ENCODE measurements at places on chromosomes 16 and 17.

DNA sequence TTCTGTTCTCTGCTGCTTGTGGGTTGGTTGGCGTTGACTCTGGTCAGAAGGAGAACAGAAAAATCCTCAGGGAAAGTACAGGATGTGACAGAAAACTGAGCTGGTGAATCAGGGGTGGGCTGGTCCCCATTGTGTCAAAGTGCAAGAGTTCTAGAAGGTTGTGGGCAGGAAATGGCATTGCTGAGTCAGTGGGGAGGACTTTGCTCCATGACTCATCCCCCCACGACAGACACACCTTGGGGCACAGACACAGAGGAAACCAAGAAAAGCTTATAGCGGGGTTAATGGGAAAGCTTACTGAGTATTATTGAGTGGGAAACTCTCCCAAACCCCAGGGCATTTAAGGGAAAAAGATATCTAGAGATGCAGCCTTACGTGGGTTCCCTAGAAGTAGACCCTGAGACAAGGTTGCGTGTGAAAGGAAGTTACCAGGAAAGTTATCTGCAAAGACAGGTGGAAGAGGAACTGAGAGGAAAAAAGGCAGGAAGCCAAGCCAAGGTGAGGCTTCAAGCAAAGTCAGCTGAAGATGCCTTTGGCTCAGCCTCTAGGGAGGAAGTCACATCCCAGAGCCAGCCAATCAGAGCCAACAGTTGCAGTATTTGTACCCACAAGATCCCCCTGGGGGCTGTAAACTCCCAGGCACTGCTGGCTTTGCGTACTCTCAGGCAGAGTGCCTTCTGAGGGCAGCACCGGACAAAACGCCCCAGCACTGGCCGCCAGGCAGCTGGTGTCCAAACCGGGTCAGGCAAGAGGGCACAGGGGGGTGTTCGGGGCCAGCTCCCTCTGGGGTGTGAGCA lies 86.4 kb downstream of the FOXL1 start:
- DNase-seq = peak; percentile 87

- DNase-seq = peak; percentile 25
Observed at GRCh38 chr17:57985675-57985974, 2.4 kb downstream of the VEZF1 start.

DNA sequence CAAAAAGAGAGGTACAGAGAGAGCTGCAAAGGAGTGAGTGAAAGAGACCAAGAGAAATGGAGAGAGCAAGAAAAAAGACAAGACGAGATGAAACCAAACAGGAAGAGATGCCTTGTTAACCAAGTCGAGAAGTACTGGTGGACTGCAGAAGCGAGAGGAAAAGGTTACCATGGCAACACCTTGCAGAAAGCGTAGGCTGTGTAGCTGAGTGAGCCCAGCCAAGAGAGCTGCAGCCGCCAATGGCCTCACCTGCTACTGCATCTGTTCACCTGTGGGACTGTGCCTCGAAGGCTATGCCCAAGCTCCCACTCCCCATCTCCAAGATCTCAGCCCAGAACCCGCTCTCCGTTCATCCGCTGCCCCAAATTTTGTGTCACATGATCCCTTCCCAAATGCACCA lies 161.3 kb downstream of the SLC39A11 start:
- no peak for DNase-seq

DNA sequence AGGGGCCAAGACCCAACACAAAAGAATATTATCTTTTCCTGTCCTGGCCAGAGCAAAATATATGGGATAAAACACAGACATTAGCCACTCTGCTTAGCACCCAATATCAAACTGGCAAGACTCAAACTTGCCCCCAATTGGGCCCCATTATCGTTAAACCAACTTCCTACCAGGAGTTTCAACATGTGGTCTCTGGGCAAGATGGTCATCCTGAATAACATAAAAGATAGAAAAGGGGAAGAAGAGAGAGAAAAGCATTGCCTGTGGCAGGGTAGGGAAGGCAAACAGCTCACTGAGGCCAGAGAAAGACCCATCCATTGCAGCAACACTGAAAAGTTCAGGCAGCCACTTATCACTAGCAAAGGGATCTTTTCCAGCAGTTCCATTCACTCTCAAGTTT lies 502.1 kb downstream of the KIF2B start:
- DNase-seq = no peak

GRCh38 chr17:56744721-56745120 lies 89.0 kb downstream of the C17orf67 start:
- DNase-seq = no peak

- DNase-seq = no peak
Observed at GRCh38 chr17:61381537-61381936, 18.1 kb upstream of the TBX2 start.

GRCh38 chr16:47519546-47519945 lies 58.4 kb downstream of the PHKB start:
- no peak for DNase-seq

DNA sequence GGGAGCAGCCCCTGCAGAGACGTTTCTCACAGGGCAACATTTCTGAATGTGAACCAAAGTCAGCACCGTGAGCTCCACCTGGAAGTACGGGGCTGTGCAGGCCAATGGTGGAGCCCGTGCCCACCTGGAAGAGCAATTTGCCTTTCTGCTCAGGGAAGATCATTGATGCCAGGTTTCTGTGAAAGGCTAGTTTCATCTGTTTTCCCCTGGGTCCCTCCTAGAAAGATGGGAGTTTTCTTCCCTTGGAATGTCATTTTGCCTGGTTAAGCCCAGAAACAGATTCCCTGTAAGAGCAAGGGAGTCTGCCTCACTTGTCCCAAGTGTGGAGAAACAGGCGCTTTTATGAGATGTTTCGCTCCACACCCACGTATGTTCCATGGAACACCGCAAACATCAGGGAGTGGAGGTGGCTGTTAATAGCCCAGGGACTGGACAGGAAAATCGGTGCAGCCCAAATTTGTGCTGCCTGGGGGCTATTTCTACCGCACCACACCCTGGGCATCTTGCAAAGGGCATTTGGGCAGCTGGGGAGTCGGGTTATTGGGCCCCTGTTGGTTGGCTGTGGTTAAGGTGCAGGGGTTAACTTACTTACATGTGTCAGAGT lies 2.6 kb downstream of the SLC6A4 start:
- no peak for DNase-seq

DNA sequence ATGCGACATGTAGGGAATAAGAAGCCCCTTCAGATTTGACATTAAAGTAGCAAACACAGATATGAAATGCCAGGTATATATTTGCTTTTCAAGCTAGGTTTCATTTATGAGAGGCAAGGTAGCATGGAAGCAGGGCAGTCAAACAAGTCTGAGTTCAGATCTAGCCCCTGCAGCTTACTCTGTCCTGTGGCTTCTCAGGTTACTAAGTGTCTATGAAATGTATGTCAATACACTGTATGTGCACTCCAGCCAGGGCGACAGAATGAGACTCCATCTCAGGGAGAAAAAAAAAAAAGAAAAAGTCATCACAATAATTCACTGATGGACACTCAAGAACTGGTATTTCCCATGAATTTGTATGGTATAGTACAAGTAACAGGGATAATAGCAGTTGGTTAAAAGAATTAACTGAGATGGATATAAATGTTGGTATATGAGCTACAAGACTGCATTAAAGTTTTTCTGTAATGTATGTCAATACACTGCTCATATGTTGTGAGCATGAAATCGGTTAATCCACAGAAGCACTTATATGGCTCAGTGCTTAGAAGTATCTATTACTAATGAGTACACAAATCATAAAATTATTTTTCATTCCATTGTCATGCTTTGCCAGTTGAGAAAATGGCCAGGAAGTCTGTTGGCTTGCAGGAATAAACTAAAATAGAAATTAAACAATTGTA lies 2.9 kb upstream of the WSB1 start:
- DNase-seq = no peak

- DNase-seq = peak; percentile 89
Observed at GRCh38 chr16:4263504-4264436, 9.1 kb downstream of the TFAP4 start.

GRCh38 chr17:15240644-15241043 lies 24.5 kb downstream of the PMP22 start:
- no peak for DNase-seq

GRCh38 chr16:47921535-47921934 lies 234.3 kb downstream of the ABCC12 start:
- no peak for DNase-seq

- DNase-seq = peak; percentile 52
Observed at GRCh38 chr17:73338050-73338521, 26.3 kb upstream of the CDC42EP4 start.

- no peak for DNase-seq
Observed at GRCh38 chr17:5897275-5897911, 172.8 kb upstream of the WSCD1 start.

GRCh38 chr16:85639529-85640253 lies 26.6 kb downstream of the GSE1 start:
- DNase-seq = no peak

DNA sequence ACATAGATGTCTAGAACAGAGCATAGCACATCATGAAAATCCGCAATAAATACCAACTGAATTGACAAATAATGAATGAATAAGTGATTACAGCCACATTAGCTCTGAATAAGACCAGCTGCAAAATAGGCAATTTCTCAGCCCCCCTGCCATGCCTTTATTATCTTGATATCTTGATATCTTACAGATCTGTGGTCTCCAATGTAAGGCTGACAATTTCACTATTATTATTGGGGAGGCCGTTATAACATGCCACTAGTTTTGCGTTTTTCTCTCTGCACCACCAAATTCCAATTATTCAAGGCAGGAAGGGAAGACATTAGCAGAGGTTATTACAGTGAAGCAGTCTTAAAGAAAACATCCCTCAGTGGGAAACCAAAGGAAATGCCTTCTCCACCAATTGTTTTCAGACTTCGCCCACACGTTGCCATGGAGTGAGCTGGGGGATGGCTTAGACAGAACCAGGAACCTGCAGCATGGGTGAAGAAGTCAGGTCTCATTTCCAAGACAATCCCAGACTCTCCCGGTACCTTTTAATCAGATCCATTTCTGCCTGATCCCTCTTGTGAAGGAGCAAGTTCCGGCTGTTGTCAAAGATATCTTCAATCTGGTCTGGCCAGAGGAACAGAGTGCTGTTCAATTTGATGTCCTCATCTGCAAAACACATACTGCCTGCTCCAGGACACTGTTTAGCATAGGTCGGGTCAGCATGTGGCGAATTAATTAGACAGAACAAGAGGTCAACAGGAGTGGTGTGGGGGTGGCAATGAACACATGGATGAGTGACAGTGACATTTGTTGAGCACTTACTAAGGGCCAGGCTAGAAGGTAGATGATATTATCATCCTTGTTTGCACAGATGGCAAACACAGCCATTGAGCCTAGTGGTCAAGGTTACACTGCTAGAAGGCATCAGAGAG lies 46.4 kb downstream of the DNAH3 start:
- peak; percentile 79 for DNase-seq

DNA sequence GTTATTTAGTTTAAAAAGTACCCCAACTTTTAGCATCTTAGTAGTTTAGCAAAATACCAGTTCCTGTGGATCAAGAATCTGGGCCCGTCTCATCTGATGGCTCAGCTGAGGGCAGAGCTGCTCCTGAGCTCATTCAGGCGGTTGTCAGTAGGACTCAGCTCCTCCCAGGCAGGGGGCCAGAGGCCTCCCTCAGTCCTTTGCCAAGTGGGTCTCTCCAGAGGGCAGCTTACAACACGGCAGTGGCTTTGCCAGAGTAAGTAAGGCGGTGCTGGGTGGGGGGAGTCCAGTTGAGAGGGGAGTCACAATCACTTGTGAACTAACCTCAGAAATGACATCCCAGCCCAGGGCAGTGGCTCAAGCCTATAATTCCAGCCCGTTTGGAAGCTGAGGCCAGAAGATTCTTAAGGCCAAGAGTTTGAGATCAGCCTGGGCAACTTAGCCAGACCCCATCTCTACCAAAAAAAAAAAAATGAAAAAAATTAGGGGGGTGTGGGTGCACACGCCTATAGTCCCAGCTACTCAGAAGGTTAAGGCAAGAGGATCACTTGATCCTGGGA lies 81.5 kb upstream of the MED9 start:
- DNase-seq = no peak

GRCh38 chr17:37068266-37068665 lies 119.5 kb downstream of the AATF start:
- peak; percentile 17 for DNase-seq

DNA sequence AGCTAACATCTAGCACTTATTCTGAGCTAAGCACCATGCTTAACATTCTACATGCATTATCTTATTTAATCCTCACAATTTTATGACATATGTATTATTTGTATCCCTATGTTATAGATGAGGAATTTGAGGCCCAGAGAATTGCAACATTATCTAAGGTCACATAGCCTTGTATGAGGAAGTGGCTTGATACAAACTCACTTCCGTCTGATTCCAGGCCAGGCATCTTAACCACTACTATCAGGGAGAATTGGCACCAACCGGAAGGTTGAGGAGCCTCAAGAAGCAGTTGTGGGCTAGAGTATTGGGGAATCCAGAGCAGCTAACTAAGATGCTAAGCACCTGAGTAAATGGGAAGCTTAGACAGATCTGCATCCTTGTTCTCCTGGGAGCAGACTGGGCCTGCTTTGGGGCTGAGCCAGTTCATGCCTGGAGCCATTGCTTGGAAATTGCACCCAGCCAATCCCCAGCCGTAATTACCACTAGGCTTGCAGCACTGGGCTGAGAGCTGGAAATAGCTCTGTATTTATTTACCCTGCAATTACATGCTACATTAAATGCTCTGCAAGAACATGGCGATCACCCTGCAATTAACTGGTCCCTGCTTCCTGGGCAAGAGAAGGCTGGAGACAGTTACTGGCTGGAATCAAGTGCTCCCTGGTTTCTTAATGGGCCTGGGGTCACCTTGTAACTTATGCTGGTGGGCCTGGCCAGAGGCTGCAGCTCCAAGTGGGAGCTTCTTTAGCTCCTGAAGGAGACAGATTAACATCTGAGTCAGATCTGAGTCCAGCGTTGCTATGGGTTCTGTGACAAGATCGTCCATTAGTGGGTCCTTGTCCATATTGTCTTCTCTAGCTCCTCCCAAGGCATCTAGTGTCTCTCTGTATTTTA lies 273.1 kb upstream of the CCL2 start:
- no peak for DNase-seq

DNA sequence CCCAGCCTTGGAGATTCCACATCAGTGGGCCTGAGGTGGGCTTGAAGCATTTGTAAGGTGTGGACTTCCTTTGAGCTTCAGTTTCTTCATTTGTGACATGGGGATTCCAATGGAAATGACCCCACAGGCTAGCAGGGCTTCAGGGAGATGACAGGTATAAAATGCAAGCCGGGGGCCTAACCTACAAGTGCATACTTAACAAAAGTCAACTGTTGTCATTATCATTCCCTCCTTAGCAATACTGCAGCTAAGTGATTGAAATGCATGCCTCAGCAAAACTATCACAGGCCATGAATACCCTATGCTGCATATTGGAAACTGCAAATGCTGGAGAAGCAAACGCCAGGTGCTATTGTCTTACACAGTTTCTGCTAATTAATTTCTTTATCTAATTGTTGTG lies 19.8 kb downstream of the CCL4 start:
- DNase-seq = no peak

- no peak for DNase-seq
Observed at GRCh38 chr16:9409560-9410493, 318.4 kb downstream of the HAPSTR1 start.

All from choroid plexus epithelial cell (primary cell).